ENCODE measurements at places on chromosomes 6 and 20.

DNA sequence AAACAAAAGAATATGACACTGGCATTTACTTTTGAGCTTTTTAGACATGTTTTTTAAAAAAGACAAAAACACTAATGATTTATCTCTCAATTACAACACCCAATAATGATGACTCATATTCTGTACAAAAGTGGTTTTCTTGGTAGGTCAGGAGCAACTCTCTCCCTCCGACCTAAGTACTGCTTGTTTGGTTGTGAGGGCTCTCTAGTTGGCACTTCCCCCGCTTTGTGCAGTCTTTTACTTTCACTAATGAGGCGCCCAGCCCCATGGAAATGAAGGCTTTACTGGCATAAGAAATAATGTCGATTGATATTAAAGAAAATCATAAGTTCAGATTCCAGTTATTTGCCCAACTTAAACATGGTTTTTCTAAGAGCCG is 1.3 kb downstream of the KPNA5 start:
- DNase-seq = peak; percentile 16

DNA sequence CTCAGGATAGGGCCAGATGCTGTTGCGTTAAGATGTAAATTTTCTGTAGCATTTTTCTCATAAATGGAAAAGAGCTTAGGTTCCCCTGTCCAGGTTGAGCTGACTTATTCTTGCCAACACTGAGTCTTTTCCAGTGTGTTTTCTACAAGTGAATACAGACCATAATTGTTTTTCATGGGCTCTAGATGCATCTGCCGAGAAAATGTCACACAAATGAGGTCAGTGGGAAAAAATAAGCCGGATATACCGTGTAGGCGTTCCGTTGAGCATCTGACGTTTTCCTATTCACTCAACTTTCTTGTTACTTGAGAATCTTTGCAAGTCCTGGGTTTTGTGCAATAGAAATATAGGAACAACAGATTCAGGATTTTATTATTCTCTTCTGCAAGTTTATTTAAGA is 582.9 kb upstream of the CDH4 start:
- no peak for DNase-seq

- DNase-seq = no peak
Measured at GRCh38 chr6:121055572-121056163, 278.6 kb downstream of the TBC1D32 start.

GRCh38 chr20:753897-754635 is 14.2 kb downstream of the SLC52A3 start:
- no peak for DNase-seq

DNA sequence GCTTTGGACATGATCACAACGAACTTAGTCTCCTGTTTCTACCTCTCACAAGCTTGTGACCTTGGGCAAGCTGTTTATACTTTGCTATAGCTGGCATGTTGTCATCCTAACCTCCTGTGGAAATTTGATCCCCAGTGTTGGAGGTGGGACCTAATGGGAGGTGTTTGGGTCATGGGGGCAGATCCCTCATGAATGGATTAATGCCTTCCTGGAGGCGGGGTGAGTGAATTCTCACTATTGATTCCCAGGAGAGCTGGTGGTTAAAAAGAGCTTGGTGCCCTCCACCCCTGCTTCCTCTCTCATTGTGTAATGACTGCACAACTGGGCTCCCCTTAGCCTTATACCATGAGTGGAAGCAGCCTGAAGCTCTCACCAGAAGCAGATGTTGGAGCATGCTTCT is 228.9 kb downstream of the HIVEP2 start:
- no peak for DNase-seq

- DNase-seq = no peak
Measured at GRCh38 chr6:3804964-3805363, 44.2 kb upstream of the FAM50B start.

DNA sequence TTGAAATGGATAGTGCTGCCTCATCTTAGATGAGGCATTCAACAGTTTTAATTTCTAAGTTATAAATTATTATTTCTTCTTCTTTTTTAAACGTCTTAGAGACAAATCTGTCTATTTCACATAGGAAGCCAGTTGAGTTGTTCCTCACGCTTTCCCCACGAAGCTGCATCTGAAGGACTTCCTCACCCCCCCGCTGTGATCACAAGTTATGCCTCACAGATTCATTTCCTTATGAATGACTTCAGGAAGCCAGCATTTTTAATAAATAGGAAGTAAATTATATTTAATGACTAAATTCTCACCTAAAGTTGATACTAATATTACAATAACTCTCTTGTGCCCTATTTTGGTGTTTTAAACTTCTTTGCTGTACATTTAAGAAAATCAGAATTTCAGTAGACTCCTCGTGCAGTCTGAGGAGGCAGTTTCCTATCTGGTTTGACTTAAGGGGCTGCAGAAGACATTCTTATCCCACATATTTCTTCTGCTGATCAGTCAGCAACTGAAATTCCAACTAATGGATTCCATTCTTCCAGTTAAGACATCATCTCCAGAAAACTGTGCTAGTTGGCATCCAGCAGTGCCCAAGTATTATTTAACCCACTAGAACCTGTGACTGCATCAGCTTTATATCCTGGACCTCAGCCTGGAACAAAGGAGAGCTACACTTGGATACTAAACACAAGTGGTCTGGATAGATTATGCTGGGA is 182.7 kb upstream of the CCN2 start:
- DNase-seq = no peak

DNA sequence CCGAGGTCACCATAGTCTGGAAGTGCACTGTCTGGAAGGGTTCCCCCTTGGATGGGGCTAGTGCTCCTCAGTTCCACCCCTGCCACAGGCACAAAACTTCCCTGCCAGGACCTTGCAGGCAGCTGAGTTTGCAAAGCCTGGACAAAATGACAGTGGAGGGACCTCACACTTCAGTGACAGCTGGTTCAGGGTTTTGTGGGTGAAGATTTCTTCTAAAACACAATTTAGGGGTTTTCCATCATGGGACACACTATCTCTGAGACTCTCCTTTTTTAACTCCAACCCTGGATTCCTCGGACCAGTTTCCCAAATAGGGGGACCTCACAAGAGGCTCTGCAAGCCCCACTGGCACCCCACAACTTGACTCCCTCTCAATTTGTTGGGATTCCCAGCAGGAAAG is 33.6 kb upstream of the PREX1 start:
- no peak for DNase-seq

DNA sequence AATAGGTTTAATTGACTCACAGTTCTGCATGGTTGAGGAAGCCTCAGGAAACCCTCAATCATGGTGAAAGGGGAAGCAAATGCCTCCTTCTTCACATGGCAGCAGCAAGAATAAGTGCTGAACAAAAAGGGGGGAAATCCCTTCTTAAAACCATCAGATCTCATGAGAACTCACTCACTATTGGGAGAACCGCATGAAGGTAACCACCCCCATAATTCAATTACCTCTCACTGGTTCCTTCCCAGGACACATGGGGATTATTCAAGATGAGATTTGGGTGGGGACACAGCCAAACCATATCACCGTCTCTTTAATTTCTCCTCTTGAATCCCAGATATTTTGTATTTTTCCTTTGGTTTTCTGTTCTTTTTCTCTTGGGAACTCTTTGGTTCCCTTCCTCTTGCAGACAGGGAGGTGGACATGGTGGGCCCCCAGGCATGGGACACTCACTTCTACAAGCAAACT is 223.6 kb downstream of the TBXT start:
- no peak for DNase-seq
